ENCODE measurements at places on chromosomes 11 and 22.

- DNase-seq: no peak
Measured at GRCh38 chr11:97890466-97890865, 1130.3 kb upstream of the CNTN5 start.

DNA sequence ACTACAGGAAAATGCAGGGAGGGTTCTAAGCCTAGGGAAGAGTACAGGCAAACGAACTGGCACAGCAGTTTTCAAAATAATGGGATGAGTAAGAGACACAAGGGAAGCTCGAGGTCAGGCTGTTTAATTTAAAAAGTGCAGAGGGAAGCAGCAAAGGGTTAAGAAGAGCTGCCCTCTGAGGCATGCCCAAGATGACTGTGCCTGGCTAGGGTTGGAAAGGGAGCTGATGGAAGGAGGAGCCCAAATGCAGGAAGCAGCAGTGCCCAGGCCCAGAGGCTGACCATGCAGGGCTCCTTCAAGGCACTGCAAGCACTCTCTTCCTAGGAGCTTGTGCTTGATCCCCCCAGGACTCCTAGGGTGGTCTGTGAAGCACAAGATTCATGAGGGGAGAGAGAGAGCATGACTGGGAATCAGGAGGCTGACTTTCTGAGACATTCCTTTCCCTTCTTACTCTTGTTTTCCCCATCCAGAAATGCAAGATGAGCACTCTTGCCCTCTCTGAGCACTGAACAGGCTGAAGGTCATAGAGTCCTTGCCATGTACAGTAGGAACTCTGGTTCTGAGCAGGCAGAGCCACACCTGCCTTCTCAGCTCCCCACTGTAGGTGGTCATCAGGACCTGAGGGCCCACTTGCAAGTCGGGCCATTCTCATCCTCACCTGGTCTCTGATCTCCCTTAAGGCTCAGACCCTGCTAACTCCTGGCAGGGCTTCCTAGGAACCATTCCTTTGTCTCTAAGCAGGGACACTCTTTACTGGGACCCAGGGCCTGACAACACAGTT is 46.7 kb upstream of the DRD2 start:
- no peak for DNase-seq

DNA sequence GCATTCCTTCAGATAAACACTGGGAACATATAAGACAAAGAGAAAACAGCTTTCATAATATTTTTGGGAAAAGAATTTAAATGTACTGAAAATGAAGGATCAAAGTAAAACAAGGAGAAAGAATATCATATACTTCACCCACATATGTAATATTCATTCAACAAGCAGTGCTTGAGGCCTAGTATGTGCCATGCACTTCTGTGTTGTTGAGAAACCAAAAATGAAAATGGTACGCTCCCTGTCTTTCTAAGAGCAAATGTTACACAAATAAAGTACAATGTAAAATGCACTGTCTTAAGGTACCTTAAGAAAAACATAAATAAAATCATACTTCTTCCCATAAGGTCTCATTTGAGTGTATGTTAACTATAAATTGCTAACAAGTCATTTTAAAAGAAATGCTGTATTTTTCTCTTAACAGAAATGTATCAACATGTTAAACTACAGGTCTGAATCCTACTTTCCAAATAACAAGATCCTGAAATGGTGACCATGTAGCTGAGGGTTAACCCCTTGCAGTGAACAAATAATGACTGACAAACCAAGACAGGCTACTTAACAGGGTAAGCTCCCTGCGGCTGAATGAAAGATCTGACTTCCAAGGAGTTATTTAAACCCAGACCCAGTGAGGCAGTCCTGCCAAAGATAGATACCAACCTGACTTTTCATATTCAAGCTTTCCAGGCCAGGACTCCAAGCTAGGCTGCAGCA is 377.6 kb downstream of the DCDC1 start:
- no peak for DNase-seq

- peak; percentile 75 for DNase-seq
Measured at GRCh38 chr11:45285930-45286632, at the start of gene SYT13. TSS of gene SYT13 (minus strand) at chr11:45286341. CDS start at chr11:45286207, 134 bp downstream.

- DNase-seq: no peak
Measured at GRCh38 chr11:4830909-4831308, 9.8 kb downstream of the OR51F2 start.

DNA sequence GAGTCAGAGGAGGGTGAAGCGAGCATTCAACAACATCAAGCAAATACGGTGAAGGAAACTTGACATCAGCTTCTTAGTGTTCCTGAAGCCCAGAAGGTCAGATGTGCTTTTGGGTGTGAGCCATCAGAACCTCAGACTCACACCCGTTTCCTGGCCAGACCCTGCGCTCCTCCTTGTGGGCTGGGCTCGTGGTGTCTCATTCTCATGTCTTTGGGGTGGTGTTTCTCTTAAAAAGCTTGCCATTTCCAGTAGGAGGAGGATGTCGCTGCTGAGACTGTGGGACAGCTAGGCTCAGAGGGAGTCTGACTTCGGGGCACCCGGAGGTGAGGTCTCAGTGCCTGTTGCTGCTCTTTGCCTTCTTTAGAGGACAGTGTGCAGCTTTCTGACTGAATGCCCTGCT is 24.2 kb downstream of the PPFIBP2 start:
- no peak for DNase-seq

GRCh38 chr11:118514103-118514502 is 13.2 kb upstream of the TTC36 start:
- no peak for DNase-seq

- DNase-seq: no peak
Measured at GRCh38 chr22:36232715-36233401, 6.5 kb downstream of the APOL2 start.

DNA sequence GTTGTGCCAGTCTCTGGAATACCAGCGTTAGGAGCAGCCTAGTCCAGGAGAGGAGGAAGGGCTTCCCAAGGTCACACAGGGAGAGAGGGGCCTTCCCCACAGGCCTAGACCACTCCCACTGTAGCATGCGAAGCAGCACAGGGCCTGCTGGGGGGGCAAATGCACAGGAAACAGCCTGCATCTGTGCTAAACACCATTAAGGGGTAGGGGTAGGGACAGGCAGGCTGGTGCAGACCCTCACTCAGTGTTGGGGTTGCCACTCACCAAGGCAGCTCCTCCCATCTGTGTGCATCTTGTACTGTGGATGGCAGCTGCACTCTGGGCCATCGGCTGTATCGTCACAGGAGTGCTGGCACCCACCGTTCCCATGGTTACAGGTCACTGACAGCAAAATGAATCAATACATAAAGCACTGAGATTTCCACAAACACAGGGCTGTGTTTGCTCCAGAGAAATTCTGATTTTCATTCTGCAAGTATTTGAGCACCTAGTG is 24.9 kb downstream of the SCUBE2 start:
- DNase-seq: peak; percentile 28

GRCh38 chr11:88435415-88435814 is 97.9 kb upstream of the CTSC start:
- no peak for DNase-seq

- peak; percentile 56 for DNase-seq
Measured at GRCh38 chr11:105179542-105180278, 40.1 kb upstream of the CARD18 start.

- DNase-seq: no peak
Measured at GRCh38 chr22:50186761-50187523, 1.2 kb downstream of the TRABD start.

- no peak for DNase-seq
Measured at GRCh38 chr11:73177380-73177777, 35.3 kb upstream of the FCHSD2 start.

DNA sequence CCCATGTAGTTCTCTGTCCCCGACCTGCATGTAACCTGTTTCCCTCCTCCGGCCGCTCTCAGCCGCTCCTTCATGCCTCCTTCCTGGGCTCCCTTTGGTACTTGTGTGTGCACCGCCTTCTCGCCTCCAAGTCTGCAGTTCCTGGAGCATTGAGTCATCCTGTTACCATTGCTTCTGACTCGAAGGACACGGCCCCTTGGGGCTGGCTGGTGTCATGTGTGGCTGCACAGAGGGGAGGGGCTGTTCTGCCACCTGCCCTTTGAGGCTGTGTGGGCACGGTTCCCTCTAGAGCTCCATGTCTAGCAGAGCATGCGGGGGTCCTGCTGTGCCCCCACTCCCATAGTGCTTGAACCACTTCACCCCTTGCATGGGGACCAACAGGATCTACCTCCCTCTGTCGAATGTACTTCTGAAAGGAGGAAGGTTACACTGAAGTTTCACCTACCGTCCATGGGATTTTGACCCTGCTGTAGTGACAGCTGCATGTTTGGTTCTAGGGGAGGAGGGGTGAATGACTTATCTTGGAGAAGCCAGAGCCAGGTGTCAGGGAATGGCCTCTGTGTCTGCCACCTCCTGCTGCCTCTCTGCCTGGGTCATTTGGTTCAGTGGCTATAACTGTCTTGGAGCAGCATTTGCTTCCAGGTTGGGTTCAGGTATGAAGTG is 39.6 kb downstream of the BCR start:
- DNase-seq: no peak

DNA sequence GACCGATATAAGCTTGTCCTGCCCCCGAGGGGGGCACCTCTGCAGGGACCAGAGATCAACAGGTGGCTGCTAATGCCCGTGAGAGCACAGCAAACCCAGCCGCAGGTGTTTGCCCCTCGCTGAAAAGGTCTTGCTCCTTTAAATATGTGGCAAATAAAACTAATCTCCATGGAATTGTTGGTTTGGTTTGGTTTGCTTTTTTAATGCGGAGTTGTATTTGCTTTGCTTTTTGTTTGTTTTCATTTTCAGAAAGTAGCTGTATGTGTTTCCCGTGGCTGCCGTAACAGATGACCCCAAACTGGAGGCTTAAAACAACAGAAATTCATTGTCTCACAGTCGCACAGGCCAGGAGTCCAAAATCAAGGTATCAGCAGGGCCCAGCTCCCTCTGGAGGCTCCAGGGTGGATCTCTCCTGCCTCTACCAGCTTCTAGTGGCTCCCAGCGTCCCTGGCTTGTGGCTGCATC is 93.0 kb downstream of the CELSR1 start:
- DNase-seq: no peak

DNA sequence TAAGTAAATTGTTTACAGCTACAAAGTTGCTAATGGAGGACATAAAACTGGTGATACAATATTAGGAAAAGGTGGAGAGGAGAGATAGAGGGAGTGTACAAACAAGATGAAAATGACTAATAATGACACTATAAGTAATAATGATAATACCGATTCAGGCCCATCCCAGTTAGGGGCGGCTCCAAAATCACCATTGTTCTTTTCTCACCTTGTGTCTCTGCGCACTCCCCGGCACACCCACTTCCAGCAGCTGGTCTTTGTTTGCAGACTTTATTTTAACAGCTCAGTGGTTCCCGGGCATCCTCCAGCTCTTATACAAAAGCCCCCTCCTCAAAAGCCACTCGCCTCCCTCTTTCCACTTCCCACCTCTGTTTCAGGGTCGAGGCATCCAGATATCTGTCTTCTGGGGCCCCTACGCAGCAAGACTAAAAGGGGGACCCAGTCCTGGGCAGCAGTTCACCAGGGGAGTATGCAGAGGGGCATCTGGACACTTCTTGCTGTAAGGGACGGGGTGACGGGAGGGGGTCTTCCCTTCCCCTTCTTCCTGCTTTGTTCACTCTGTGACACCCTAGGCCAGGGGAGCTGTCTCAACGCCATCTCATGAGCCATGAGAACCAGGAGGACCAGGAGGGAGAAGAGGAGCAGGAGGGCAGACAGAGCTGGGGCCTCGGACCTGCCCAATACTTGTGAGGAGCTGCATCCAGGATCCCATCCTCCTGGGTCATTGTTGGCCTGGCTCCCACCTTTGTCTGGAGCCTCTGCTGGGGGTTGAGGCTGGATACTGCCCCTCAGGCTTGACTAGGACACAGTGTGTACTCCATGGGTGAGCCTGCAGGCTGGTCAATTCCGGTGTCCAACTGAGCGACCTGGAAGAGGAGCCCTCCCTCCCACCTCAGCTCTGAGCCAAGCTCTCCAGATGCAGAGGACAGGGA is 2.7 kb downstream of the APOL2 start:
- no peak for DNase-seq

DNA sequence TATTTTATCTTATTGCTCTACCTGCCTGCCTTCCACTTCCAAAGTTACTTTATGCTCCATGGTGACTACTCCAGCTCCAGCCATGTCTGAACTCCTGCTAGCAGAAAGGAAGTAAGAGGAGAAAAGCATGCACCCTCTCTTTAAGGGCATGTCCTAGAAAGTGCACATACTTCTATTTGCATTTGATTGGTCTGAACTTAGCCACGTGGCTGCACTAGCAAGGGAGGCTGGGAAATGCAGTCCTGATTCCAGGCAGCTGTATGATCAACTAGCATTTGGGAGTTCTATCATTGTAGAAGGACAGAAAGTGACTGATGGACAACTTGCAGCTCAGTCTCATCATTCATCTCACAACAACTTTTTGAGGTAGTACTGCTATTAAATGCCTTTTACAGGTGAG is 515.7 kb downstream of the BUD13 start:
- no peak for DNase-seq

DNA sequence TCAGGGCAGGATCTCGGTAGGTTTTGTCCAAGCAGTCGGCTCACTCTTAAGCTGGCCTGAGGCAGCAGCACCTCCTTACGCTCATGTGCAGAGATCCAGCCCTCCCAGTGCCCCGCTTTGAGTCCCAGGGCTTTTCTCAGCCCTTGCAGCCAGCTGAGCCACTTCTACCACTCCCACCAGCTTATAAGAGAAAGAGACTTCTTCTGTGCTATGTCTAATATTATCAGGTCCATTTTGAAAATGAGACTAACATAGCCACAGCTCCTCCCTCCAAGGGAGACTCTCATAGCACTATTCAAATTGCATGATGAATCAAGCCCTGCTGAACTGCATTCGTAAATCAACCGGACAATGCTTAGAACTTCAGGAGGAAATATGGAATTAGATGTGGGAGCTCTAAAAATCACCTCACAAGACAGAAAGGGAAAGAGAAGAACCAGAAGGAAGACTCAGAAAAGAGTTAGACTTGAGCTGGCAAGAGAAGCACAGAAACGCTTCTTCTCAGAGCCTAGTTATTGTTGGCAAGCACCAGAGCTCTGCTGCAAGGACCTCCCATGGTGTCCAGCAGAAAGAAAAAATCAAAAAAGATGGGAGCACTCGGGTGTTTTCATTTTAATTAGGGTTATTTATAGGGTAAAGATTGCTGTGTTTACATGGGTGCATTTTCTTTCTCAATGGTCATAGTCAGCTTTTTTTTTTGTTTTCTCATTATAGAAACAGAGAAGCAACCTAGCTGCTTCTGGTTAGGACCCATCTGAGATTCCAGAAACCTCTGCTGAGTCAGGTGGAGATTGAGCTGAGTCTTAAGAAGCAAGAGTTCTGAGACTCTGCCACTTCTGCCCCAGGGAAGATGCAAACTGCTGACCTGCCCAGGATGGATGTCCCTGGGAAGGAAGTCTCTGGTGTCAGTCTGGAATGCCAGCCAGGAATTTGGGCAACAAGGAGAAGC is 181.4 kb downstream of the ETS1 start:
- DNase-seq: no peak

DNA sequence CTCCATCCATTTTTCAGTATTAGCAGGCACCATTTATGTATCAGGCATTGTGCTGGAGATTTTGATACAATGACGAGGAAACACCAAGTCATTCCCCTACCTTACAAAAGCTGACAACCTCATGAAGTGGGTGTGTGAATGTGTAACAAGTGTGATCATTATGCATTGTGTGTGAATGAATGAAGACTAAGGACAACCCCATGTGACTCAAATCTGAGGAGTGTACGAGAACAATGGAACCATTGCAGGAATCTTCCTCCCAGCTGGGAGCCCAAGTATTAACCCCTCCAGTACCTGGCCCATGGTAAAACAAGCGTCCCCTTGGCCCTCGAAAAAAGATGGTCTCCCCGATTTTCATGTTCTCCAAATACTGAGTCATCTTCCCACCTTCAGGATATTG is 4.4 kb downstream of the CYB5R2 start:
- no peak for DNase-seq
